ENCODE measurements at places on chromosomes 2 and 18.
A peak's percentile ranks its signal among the peaks of the same experiment; 100 is the strongest.

GRCh38 chr18:11947214-11948191 lies 33.8 kb upstream of the IMPA2 start:
- DNase-seq: peak; percentile 53

GRCh38 chr2:54672590-54673456 lies 50.6 kb upstream of the EML6 start:
- no peak for DNase-seq

DNA sequence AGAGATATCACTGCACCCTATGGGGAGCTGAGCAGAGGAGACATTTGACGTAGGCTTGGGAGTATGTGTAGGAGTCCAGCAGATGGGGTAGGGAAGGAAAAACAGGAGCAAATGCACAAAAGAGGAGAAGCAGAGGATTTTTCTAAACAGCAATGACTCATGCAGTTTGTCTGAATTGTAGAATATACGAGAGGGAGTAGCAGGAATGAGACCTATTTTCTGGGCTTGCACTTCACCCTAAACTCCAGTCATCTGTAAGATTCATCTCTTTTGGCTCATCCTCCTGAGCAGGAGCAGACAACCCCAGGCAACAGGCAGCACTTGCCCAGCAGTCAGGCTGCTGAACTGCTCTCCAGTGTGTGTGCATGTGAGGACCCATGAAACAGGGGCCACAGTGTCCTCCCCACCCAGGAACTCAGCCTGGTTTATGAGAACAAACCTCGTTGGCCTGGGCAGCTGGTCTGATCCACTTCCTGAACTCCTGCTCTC lies 100.2 kb upstream of the CDC42EP3 start:
- DNase-seq: no peak

GRCh38 chr18:73981796-73982195 lies 165.8 kb downstream of the FBXO15 start:
- no peak for DNase-seq

GRCh38 chr2:16252891-16253290 lies 312.5 kb downstream of the MYCN start:
- no peak for DNase-seq

- DNase-seq: no peak
These were observed 31.1 kb downstream of the ACSL3 start for GRCh38 chr2:222891890-222892289.

- DNase-seq: peak; percentile 47
These were observed 178.1 kb upstream of the PKDCC start for GRCh38 chr2:41869542-41870264.
